Urothelium cell line (cell line): ENCODE measurements at places on chromosomes 3 and 15.

DNA sequence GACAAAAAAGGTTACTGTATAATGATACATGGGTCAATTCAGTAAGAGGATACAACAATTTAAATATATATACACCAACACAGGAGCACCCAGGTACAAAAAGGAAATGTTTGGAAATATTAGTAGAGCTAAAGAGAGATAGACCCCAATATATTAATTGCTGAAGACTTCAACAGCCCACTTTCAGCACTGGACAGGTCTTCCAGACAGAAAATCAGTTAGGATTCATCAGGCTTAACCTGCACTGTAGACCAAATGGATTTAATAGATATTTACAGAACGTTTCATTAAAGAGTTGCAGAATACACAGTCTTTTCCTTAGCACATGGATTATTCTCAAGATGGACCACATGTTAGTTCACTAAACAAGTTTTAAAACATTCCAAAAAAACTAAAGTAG lies 845.9 kb upstream of the GBE1 start:
- no peak for DNase-seq

DNA sequence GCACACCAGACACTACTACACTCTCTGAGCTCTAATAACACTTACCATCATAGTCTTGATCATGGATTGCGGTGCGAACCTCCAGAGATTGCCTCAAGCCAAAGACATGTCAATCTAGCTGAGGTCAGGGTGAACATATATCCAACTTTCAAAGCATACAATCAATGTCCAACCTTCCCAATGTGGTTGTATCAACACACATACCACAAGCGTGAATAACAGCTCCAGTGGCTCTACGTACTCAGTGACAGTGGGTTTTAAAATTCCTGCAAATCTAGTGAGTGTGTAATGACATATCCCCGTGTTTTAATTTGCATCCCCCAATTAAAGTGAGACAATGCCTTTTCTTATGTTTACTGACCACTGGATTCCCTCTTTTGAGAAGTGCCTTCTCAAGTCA lies 29.6 kb downstream of the SFMBT1 start:
- DNase-seq: no peak

- DNase-seq: no peak
Observed at GRCh38 chr3:15454965-15455364, 27.6 kb downstream of the EAF1 start.

GRCh38 chr3:156723182-156723619 lies 48.8 kb downstream of the TIPARP start:
- no peak for DNase-seq

GRCh38 chr3:51384055-51384725 lies 901 bp upstream of the MANF start:
- DNase-seq: peak; percentile 41

DNA sequence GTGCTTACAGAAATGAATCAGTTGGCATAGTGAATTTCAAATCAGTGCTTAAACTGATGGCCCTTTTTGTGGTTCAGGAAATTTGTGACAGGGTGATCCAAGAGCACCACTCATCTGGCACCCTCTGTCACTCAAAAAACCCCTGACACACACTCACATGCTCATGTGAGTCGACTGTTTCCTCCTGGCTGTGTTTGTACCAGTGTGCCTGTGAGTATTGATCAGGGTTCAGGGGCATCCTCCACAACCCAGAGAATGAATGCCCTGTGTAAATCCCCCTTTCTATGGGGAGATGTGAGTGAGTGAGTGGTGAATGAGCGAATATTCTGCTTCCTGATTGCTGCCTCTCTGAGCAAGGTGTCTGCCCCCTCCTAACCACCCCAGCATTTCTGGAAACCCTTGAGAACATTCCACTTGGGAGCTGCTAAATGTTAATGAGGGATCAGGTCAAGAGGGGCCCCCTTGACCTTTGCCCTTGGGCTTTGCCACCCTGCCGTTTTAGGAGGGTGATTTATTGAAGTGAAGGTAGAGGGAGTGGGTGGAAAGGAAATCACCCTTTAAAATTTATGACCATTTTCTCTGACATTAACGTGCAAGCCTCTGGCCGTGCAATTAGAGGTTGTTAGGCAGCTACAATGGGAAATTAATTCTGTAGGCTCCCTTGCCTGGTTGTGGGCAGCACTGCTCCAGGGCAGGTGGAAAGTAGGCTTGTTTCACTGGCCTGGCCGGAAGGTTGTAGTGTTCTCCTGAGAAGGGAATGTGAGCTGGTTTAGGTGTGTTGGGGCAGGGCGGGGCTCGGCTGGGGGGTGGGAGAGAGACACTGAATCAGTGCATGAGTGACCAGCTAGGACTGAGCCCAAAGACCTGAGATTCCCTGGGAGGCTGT lies 87.2 kb downstream of the SLCO3A1 start:
- no peak for DNase-seq

GRCh38 chr3:106130384-106131198 lies 261.8 kb upstream of the CBLB start:
- DNase-seq: peak; percentile 31

GRCh38 chr3:11363715-11364114 lies 91.5 kb downstream of the ATG7 start:
- no peak for DNase-seq

DNA sequence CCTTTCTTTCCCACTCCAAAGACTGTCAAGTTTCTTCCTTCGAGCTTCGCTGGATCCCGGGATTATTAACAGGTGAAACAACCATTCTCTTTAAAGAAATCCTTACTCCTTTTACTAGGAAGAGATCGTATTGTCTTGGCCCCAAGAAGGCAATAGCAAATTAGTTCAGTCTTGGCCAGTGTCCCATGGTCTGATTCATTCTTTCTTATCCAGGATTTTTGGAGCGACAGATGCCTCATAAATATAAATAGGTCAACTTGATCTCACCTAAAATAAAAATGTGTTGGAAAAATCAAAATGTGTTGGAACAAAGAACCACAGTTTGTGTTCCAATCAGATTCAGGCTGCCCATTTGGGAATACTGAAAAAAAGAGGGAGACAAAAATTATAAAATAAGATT lies 140.1 kb upstream of the TMEM108 start:
- no peak for DNase-seq

GRCh38 chr15:89781055-89781454 lies 4.9 kb downstream of the MESP2 start:
- DNase-seq: no peak

DNA sequence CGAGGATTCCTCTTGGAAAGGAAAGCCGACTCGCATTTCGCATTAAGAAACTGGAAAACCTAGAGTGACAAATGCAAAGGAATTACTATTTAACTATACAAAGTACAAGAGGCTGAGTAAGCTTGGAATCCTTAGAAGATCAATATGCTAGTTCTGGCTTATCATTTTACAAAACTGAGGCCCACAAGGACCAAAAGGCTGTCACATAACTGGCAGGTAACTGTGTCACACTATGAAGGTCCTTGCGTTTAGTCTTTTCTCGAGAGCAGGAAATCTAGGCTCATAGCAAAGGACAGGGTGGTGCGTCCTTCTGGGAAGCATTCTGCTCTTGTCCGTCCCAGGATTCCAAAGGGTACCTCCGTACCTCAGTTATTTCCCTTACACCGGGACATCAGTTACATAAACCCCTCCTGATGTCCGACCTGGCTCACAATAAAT lies 629 bp downstream of the RPL24 start:
- DNase-seq: peak; percentile 6

DNA sequence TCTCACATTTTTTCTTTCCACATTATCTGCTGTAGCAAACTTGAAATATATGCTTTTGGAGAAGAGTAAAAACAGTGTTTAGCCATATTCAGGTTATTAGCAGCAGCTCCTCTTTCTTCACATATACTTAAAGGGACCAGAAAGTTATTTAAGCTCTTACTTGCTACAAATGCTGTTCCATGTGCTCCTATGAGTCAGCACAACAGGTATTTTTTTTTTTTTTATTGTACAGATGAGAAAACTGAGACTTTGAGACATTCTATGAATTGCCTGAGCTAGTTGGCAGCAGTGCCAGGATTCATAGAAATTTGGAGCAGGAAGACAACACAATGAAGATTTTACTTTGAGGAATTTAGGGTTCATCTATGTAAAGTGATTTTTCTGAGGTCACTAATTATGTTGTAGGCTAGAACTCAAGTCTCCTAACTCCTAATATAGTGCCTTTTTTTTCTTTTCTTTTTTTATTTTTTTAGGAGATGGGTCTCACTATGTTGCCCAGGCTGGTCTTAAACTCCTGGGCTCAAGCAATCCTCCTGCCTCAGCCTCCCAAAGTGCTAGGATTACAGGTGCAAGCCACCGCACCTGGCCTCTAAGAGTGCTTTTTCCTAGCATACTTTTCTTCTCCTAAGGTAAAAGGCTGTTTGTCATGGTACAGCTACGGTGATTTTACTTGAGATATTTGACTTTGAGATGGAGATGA lies 23.6 kb downstream of the SETD5 start:
- DNase-seq: peak; percentile 23

GRCh38 chr3:40899286-40899712 lies 300.0 kb upstream of the CTNNB1 start:
- peak; percentile 75 for DNase-seq

DNA sequence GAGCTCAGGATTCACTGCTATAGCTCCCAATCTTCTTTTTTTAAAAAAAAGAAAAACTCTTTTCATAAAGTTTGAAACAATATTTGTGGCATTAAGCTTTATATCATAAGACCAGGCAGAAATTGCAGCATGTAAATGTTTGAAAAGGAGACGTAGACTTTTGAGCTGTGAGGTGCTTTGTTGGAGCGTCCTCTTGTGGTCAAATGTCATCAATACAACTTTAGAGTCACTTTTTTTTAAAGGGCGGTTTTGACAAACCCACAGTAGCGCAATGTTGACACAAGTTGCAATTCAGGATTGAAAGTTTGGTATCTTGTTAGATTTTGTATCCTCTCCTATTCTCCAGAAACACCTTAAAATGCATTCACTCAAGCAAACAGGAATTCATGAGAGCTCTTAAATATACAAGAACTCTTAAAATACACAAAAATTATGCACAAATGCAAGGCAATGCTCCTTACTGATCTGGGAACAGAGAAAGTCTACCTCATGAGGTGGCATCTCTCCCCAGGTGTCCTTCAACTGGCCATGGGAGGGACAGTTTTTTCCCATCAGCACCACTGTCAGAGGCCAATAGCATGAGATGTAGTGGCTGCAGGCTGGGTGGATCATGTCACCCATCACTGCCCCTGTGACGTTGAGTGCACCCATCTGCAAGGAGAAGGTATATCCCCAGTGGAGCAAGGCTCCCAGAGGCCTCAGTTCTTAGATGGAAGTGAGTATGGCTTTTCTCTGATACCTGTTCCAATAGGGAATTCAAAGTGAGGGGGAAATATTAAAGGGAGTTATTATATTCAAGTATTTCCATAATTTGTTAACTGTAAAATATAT lies 70.7 kb downstream of the ANXA2 start:
- DNase-seq: peak; percentile 41

DNA sequence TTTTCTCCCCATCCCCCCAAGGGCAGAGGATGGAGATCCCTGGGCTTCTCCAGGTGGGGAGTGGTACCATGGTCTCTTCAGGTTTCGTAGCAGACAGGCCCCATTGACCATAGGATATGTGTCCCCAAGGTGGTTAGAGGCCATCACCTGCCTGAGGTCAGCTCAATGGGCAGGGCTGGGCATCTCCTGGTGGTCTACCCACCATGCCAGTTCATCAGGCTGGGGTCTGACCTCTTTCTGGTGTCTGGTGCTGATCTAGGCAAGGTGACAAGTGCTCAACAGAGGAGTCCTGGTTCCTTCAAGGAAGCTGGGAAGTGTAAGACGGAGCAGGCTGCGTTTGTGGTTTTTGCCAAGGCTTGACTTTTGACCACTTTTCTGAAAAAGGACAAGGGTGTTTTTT lies 71.4 kb downstream of the SMAD3 start:
- no peak for DNase-seq

GRCh38 chr3:139263798-139264197 lies 80.0 kb upstream of the MRPS22 start:
- DNase-seq: no peak

DNA sequence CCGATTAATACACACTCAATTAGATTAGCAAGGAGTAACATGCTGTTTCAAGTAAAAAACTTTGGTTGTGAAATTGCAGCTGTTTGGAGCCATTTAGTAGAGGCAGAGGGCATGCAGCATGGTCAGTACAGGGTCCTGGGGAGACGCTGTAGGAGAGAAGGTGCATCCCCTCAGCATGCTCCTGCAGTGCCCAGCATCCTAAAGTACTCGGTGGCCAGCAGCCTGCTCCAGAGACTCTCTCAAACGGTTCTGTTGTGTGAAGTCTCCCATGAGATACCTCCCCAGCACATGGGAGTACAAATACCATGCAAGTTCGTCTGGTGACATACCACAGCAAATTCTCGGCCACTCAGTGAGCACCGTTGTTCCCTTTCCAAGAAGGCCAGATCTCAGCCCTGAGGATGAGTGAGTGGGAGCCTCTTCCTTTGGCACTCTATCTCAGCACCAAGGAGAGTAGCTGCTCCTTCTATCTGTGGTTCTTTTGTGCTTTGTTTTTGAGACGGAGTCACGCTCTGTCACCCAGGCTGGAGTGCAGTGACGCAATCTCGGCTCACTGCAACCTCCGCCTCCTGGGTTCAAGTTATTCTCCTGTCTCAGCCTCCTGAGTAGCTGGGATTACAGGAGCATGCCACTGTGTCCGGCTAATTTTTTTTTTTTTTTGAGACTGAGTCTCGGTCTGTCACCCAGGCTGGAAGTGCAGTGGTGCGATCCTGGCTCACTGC lies 72.7 kb downstream of the TJP1 start:
- DNase-seq: no peak

DNA sequence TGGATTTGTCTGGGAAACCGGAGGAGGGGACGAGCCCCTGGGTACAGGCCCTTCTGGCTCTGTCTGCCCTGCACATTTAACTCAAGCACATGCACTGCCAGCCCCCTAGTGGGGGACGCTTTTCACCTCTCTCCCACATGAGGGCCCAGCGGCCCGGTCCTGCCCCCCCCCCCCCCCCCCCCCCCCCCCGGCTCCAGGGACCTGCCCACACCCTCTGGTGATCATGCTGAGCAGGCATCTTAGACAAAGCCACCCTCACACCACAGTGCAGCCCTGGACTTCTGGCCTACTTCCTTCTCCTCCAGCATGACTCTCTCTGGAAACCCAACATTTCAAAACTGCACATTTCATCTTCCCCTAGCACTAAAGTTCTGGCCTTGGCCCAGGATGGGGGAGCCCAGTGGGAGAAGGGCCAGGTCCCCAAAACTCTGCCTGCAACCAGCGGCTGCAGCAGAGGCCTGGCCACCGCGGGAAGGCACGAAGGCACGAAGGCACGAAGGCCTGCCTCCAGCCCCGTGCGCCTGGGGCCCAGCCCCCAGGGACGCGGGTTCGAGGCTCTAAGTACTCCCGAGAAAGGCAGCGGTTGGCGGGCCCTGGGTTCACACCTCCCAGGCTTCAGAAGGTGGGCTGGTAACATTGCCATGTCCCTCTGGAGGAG lies 14.1 kb downstream of the KLF15 start:
- DNase-seq: peak; percentile 58
